ENCODE measurements at places on chromosomes 11 and 22.

- no peak for DNase-seq
Measured at GRCh38 chr22:46009730-46010129, 32.8 kb upstream of the WNT7B start.

GRCh38 chr11:45663486-45664375 is 1.7 kb downstream of the CHST1 start:
- no peak for DNase-seq

- DNase-seq = no peak
Measured at GRCh38 chr11:12598330-12599256, 75.6 kb upstream of the TEAD1 start.

GRCh38 chr11:65952052-65952521 is 6.8 kb downstream of the TSGA10IP start:
- no peak for DNase-seq

DNA sequence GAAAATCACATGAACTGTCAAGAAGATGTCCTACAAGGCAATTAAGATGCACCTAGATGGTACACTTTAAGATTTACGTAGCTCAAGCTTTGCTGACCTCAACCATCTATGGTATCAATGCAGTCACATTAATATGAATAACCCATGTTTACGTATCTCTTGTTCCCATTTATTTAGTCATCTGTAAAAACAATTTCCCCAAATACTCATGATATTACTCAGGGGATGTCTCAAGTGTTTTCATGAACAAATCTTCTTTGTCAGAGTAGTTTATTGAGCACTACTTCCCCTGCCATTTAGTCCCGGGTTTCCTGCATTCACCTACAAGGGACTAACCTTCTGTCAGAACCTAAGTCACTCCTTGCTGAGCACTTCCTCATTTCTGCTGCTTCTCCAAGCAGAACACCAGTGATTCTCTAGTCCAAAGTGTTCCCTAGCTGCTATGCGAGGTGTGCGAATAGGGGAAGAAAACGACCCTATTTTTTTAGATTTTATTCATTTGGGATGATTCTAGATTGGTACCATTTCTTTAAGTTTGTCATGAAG is 554.3 kb upstream of the LRRC4C start:
- no peak for DNase-seq

GRCh38 chr11:58940028-58940427 is 740 bp downstream of the GLYATL1 start:
- DNase-seq = no peak
